ENCODE measurements at places on chromosomes 13 and 19. TPM values are rescaled to one million over a fixed set of nuclear protein-coding genes. Genes with fewer than 3 reads are reported as not detected.

DNA sequence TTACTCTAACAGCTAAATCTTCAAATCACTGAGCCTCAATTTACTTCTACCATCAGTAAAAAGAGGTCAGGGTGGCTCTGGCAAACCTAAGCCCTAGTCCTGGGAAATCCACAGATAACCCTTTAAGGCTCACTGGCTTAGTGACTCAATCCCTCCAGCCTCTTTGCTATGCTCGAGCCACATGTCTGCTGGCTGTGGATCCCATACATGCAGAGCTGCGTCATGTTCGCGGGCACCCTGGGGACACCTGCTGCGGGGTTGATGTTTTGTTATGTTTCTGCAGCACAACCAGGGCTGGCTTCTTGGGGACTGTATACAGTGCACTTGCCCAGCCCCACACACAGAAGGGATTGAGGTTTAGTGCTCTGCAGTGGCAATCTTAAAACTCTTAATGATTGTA, 41.6 kb upstream of the C13orf42 start:
- no peak for DNase-seq

The ADGRE3 gene
- not detected for total RNA-seq

DNA sequence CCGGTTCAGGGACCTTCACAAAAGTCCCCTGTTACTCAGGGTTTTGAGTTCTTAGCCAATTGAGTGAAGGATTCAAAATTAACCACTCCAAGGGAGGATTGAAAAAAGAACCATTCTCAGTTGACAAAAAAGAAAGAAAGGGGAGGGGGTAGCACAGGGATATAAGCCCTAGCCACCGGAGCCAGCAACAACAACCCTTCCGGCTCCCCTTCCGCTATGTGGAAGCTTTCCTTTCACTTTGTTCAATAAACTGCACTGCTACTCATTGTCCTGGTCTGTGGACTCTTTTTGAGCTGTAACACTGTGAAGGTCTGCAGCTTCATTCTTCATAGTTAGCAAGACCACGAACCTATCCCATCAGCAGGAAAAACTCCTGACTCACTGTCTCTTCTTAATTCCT, 1488.1 kb upstream of the PRR20A start:
- no peak for DNase-seq

DNA sequence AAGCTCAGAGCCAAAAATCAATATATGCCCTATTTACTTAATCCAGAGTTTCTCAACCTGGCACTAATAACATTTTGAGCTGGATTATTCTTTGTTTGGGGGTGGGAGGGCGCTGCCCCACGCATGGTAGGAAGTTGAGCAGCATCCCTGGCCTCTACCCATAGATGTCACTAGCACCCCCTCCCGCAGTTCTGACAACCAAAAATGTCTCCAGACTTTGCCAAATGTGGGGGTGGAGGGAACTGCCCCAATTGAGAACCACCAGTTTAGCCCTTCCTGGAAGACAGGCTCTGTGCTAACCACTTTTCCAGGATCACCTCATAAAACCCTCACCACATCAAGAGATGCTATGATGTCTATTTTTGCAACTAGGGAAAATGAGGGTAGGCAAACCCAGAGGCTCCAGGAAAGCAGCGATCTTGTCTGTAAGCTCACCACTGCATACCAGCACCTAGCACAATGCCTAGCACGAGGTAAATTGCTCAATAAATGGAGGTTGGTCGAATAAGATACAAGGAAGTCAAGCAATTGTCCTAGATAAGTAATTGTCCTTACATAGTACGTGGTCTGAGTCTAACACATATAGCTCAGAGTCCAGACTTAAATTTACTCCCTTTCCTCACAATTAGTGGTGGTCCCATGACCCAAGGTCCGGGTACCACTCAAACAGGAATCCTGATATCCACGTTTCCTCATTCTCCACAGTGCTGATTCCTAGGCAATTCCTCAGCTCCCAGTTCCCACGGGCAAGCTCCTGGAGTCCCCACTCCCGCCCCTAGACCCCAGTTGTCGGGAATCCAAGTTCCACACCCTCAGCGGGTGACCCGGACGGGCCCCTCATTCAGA, 892 bp downstream of the TRIR start:
- DNase-seq: no peak

The IRGC gene
- total RNA-seq: not detected

GRCh38 chr13:65914716-65915115, 1315.4 kb downstream of the PCDH9 start:
- no peak for DNase-seq

DNA sequence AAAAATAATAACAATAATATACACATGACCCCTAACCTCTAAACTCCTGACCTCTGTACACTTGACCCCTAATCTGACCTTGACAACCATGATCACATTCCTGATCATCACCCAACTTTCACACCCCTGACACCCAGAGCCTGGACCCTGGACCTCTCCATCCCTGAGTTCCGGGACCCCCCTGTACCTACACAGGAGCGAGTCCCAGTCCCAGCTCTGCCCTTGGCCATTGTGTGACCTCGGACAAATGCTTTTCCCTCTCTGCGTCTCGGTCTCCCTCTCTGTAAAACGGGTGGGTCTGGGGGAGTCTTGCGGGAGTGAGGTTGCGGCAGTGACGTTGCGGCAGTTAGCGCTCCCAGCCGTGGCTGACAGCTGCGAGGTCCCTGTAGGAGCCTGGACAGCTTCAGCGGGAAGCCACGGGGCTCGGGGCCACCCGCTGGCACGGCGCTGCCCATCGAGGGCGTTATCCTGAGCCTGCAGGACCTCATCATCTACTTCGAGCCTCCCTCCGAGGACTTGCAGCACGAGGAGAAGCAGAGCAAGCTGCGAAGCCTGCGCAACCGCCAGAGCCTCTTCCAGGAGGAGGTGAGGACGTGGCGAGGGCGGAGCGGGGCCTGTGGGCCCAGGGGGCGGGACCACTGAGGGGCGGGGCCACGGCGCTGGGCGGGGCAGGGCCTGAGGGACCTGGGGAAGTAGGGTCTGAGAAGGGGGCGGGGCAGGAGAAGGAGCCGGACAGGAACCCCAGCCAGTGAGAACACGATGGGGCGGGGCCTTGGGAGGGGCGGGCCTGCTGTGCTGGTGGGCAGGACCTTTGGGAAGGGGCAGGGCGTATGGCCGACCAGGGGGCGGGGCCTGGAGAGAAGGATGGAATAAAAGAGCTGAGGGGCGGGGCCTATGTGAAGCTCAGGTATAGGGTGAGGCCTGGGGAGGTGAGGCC, 19.2 kb downstream of the RYR1 start:
- DNase-seq: no peak

The UPF3A gene
- total RNA-seq: 29.9 TPM

GRCh38 chr19:51688671-51689571, 4.2 kb upstream of the SPACA6 start:
- DNase-seq: peak; percentile 96

- DNase-seq: no peak
These were observed at the start of gene OLFM2 for GRCh38 chr19:9936326-9937000. Gene OLFM2, minus strand, starts transcription at chr19:9936515. Its CDS starts 149 bp downstream, at chr19:9936366.

DNA sequence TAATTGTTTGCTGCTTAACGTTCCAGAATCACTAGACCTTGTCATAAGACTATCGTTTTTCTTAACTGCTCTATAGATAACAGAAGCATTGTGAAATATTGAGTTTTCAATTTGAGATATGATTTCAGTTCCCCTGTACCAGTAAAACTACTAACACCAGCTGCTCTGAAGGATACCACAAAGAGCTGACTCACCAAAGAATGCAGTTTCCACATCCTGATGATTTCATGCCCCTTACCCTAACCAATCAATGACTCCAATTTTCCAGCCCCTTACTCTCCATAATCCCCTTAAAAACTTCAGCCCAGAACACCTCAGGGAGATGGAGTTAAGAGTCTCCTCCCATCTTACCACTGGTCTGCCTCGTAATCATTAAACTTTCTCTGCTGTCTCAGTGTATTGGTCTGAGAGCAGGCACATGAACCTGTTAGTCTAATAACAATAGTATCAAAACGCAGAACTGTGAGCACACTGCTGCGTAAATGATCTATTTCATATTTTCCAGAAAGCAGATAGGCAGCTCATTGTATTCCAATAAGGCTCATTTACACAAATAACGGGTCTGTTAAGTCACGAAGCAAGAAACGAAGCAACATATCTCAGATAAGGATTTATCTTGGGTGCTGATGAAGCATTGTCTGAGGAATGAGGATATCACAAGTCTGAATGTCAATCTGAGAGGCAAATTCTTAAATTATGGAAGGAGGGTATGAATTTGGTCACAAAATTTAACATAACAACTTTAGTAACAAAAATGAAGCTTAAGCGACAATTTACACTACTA, 14.1 kb upstream of the CCNA1 start:
- DNase-seq: no peak

DNA sequence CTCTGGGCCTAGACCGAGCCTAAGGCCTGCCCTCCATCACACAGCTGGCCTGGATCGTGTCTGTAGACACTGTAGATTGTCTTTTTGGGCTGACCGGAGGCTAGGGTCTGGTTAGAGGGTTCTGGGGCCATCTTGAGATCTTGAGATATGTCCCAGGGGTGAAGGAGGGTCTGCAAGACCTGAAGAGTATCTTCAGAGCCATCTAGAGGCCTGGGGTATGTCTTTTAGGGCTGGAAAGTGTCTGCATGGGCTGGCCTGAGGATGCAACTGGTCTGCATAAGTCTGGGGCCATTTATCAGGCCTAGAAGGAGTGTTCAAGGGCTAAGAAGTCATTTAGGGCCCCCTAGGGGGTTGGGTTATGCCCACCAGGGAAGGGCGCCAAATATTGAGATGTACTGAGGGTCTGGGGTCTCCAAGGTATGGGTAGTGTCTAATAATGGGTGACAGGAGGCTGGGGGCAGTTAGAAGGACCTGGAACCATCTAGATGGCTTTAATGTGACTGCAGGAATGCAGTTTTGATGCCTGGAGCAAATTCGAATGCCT, 555 bp downstream of the SCAF1 start:
- DNase-seq: no peak

DNA sequence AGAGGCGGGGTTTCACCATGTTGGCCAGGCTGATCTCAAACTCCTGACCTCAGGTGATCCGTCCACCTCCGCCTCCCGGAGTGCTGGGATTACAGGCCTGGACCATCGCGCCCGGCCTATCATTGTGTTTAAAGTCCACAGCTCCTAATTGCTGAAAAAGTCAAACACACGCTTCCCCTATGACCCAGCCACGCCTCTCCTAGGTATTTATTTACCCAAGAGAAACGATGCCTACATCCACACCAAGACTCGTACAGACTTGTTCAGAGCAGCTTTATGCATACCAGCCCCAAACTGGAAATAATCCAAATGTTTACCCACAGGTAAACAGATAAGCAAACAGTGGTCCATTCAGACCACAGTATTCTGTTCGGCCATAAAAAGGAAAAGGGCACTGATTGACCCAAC, 15.1 kb downstream of the ZNRF4 start:
- no peak for DNase-seq

- no peak for DNase-seq
These were observed 13.3 kb downstream of the TMEM150B start for GRCh38 chr19:55311797-55312196.

GRCh38 chr13:27296496-27296895, 25.9 kb downstream of the RASL11A start:
- no peak for DNase-seq

DNA sequence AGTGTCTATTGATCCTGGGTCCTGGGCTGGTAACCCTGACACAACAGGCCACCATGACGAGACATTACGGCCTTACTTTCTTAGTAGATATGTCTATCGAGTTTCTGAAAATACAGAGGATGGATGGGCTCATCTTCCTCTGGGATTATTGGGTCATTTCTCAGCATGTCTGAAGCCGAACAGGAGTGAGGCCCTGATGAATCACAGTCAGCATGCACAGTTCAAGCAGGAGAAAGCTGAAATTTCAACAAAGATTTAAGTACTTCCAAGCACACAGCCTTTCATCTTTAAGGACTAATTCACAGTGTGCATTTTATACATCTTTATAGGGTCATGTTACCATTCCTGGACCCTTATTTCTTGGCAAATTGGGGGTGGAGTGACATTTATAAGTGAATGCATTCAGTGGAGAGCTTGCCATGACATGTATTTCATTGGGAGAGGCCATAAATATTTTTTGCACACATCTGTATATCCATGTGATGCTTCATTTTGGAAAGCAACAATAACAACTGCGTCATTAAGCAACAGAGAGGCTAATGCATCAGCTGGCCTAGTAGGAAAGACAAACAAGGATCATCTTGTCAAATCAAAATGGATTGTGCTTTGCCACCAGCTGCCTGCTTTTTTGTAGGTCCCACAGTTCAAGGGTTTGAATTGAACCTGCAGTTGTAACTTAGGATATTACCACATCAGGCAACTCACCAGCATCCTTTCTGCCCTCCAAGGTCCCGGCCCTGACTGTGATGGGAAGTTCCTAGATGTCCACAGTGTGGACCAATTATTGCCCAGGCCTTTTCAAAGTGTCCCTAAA, 143.5 kb downstream of the DNAJC15 start:
- no peak for DNase-seq

DNA sequence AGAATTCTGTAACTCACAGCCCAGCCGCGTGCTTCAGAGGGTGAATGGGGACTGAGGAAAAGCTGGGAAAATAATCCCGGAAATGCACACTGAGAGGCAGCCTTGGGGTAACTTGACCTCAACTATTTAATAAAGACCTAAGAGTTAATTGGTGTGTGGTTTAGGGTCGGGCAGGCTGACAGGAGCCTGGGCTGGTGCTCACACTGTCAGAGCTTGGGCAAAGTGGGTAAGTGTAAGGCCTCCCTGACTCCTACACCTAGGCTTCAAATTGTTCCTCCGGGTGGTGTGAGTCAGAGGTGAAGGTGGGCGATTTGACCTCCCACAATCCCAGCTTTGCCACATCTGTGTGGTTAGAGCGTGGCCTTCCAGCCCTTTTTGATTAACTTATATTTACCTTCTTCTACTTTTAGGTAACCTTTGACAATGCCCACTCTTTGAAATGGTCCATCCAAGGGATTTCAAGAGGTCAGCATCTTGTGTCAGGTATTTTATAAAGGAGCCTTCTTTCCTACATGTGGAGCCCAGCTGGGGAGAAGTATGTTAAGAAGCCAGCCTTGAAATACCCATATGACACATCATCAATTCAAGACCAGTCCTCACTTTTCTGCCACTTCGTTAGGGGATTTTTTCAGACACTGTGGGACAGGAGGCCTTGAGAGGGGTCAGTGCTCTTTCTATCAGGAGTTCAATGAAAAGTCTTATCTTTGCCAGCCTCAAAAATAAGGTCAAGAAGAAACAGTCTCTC, 114.2 kb downstream of the NUFIP1 start:
- no peak for DNase-seq

The ZNF471 gene
- total RNA-seq: not detected

DNA sequence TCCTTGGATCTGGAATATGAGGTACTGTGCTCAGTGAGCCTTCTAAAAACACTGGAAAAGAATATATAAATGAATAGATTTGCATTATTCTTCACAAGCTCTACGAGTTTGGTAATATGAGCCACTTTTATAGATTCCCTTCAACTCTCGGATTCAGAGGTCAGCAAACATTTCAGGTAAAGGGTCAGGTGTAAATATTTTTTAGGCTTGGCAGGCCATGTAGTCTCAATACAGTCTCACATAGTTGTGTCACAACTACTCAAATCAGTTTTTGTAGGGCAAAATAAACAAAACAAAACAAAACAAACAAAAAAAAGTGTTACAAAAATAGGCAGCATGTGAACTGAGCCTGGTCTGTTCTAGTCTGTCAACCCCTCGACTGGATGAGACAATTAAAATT, 57.4 kb downstream of the PSPC1 start:
- no peak for DNase-seq

All from SJSA1 (cell line).